HT1080 (cell line): ENCODE measurements at places on chromosomes 11 and 22.

DNA sequence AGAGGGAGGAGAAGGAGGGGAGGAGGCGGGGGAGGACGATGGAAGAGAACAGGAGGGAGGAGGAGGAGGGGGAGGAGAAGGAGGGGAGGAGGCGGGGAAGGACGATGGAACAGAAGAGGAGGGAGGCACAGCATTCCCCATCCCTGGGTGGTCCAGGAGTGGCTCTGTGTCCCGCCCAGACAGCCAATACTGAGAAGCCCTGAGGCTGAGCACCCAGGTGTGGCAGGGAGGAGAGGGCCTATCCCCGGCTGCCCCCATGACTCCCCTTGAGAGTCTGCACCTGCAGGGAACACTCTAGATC is 717 bp downstream of the MRGPRE start:
- no peak for DNase-seq

DNA sequence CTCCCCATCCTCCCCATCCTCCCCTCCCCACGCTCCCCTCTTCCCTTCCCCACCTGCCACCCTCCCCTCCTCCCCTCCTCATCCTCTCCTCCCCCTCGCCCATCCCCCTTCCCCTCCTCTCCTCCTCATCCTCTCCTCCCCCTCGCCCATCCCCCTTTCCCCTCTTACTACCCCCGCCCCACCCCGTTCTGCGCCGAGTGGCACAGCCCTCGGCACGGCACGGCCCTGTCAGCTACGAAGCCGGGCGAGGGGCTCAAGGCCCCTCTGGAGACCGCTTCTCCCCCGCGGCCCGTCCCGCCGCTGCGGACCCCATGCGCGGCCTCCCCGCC is 449.9 kb downstream of the OPCML start:
- no peak for DNase-seq

DNA sequence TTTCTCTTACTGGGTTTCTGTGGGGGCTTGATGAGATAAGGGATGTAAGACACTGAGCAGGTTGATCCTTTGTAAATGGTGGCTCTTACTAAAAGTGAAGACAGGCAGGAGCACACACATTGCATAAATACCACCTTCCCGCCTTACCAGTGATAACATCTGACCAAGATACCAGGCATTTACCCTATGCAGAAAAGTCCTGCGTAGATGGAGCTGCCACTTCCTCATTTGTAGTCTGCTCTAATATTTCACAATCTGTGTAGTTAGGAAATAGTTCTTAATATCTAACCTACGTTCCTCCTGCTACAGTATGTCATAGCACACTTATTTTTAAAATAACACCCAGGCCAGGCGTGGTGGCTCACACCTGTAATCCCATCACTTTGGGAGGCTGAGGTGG is 23.9 kb upstream of the SWAP70 start:
- no peak for DNase-seq

DNA sequence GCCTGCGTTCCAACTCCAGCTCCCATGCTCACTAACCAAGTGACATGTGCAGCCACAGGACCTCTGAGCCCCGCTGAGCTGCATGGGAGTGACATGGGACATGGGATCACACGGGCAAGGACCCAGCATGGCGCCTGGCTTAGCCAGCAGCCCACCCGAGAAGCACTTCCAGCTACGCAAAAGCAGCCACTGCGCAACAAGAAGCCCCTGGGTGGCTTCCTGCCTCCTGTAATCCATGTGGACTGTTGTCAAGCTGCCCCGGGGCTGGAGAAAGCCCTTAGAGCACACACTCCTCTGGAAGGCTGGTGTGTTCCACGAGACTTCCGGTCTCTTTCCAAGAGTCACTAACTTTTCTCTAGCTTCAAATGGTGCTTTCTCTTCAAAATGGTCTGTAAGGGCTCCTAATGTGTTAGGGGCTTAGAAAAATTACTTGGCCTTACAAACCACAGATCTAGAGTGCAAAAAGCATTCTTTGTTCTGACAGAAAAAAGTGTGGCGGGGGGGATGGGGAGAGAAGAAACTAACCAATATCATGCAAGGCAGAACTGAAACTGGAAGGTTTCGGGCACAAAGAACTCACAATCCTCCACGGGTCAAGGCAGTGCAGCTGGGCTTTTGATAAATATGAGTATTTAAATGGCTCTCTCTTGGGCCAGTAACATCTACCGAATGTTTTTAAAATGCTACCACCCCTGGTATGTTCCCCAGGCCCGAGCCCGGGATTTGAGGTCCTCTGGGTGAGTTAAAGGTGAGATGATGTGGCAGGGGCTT is 5.5 kb downstream of the C11orf24 start:
- no peak for DNase-seq

- DNase-seq: peak; percentile 54
Measured at GRCh38 chr22:22156716-22157347, 87.8 kb upstream of the VPREB1 start.

DNA sequence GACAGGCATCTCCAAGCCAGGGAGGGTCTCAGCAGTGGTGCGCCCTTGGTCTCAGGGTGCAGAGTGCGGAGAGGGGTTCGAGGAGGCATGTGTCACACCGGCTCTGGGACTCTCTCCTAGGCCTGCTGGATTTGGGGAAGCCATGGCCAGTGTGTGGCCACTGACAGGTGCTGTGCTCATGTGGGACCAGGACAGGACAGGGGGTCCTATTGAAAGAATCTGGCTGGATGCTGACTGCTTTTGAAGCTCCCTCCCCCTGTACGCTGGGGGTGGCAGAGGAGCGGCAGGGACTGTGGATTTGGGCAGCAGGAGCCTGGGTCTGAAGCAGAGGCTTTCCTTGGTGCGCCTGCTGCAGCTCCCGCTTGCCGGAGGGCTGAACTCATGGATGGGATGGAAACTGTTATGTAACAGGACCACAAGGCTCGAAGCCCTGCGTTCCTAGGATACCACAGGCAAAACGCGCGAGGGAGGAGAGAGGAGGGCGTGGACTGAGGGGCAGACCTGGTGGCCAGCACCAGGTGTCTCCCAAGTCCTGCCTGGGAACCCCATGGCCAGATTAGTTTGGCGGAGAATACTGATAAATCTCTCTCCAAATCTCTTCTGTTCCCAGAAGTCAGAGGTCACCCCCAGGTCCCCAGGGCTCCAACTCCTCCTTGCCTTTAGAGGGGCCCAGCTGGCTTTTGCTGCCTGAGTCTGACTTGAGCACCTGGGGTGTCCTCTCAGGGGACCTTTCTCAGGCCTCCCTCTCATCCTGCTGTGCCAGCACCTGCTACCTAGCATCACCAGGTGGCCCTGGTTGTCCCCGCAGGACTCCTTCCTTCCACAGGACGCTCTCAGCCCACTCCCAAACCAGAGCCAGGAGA is 13.8 kb upstream of the TEF start:
- no peak for DNase-seq

GRCh38 chr11:6563121-6563619 is 40.2 kb downstream of the RRP8 start:
- no peak for DNase-seq

DNA sequence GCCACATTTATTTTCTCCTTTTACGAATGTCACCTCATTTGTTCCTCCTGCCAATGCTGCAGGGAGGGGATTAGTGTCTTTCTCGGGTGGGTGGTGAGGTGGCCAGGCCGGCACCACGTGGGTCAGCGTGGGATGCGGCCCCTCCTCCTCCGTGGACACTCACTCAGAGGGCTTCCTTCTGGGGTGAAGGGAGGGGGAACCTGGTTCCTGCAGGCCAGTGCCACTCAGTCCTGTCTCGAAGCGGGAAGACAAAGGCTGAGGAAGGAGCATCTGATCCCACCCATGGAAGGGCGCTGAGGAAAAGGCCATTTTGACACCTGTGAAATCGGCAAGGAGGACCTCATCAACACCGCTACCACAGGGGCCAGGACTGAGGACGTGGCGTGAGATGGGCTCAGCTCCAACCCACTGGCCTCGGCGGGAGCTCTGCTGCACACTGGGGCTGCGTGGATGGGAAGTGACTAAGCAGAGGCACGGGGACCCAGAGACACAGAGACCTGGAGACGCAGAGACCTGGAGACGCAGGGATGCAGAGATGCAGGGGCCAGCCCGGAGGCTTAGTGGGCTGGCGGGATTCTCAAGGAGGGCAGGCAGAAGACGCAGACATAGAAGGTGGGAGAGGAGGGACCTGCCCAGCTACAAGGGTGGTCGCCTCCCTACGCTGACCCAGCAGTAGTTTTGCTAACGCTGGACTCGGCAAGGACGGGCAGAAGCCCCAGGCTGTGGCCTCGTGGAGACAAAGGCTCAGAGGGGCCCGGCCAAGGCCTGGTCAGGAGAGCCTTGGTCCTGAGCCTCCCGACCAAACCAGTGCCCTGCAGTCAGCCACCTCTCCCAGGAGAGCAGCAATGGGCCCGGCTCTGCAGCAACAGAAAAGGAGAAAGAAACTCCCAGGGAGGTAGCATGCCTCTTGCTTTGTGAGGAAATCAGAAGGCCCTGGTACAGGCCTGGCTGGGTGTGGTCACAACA is 1071.2 kb downstream of the BRD1 start:
- DNase-seq: no peak

DNA sequence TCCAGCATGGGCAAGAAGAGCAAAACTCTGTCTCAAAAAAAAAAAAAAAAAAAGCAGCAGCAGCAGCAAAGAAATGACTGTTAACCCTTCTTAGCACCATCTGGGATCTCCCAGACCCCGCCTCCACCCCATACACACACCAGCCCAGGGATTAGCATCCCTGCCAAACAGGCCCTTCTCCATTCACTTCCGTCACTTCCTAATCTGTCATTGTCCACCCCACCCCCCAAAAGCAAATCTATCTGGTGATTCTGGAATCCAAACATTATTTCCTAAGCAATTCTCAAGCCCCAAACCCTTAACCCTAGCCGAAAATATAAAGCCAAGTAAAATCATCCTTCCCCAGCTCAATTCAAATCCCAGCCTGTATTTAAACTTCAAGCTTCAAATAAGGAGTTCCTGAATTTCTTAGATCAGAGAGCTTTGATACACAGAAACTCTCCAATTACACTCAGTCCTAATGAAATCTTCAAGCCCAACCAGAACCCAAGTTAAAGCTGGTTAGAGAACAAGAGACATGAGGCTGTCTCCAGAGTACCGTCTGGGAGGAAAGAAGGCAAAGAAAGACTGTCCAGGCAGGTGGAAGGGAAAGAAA is 6.0 kb upstream of the AHNAK start:
- DNase-seq: peak; percentile 74

DNA sequence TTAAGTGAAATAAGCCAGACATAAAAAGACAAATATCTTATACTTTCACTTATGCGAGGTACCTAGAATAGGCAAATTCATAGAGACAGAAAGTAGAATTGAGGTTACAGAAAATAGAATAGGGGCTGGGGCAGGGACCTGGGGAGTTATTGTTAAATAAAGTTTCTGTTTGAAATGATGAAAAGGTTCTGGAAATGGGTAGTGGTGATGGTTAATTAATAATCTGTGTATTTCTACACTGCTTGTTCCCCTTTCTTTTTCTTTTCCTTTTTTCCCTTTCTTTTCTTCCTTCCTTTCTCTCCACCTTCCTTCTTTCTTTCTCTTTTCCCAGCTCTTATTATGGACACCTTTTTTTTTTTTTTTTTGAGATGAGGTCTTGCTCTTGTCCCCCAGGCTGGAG is 2.8 kb downstream of the NAALADL1 start:
- no peak for DNase-seq

GRCh38 chr11:28105869-28106268 is 2.1 kb downstream of the KIF18A start:
- DNase-seq: no peak

DNA sequence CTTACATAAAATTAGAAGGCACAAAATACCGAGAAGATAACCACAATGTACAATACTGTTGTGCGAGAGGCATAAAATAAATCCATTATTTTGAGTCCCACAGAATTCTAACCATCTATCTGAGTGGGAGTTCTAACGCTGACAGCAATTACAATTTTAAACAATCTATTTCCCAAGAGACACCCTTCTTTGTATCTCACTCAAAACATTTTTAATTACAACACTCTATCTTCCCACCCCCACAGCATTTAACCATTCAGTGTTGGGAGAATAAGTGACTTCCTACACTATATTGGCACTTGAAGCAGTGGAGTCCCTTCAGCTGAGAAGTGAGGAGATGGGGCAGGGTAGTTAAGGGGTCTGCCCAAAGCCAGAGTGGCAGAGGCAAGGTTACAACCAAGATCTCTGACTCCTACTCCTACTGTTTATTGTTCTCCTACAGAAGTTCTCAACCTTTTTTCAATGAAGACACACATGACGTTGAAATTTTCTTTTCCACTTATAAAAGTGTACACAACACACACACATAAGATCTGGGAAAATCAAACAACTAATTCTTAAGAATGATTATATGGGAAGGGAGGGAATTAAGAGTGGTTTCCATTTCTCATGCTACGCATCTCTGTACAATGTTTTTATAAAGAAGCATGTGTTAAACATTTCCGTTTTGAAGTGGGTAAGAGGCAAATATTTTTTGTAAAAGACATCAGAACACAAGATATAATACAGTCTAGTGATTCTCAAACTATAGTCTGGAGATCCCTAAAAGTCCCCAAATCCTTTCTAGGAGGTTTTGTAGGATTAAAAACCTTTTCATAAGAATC is 10.9 kb downstream of the SLC25A17 start:
- DNase-seq: no peak

- peak; percentile 39 for DNase-seq
Measured at GRCh38 chr11:78149646-78150045, 10.2 kb upstream of the ALG8 start.

GRCh38 chr11:44977493-44977984 is 26.9 kb upstream of the TP53I11 start:
- DNase-seq: no peak

GRCh38 chr11:88327462-88328143 is 9.9 kb downstream of the CTSC start:
- DNase-seq: no peak

DNA sequence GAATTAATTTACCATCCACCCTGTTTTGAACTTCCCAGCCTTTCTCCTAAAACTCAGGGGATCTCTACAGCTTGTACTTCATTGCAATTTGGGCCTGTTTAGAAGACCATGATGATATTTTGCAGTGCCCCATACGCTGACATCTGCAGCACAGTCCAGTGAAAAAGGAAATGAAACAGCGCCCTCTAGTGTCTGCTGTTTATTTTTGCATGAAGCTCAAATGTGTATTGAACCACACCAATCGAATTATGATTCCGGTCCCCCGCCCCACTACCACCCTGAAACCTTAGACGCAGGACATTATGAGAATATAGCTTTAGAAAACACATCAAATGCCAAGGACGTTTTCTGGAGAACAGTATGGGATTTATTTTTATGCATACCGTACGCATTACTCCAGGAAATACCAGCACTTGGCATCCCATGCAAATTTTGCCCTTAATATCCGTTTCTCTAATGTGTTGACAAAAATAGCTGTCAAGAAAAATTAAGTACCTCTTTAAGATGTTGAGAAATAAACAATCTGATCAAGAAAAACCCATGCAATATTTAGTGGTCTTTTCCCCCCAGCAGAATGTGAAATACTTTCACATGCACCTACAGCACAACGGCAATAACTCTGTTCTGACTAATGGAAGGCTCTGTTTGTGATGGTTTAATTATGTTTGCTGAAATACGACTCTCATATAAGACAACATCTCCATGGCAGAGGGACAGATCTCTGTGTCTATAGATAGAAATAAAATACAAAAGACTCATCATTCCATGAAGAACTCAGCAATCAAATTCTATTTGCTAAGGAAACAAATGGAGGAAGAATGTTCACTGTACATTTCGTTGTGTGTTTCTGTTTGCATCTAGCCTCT is 93.9 kb downstream of the TECTA start:
- peak; percentile 31 for DNase-seq

GRCh38 chr11:72672597-72673238 is 1.5 kb downstream of the PDE2A start:
- no peak for DNase-seq

GRCh38 chr11:62534779-62535545 is 11.6 kb downstream of the AHNAK start:
- no peak for DNase-seq
